ENCODE measurements at places on chromosomes 3 and 15. TPM values are rescaled to one million over a fixed set of nuclear protein-coding genes. Genes with fewer than 3 reads are reported as not detected.

GRCh38 chr3:121759541-121760202 is 10.1 kb upstream of the GOLGB1 start:
- H3K27me3 ChIP-seq: peaks cover 8% of the 10 kb centered on the region
- no peaks in the 10 kb centered on the region for H3K36me3 ChIP-seq
- no peaks in the 10 kb centered on the region for H3K4me1 ChIP-seq
- no peak overlapping the region for H3K27ac ChIP-seq

DNA sequence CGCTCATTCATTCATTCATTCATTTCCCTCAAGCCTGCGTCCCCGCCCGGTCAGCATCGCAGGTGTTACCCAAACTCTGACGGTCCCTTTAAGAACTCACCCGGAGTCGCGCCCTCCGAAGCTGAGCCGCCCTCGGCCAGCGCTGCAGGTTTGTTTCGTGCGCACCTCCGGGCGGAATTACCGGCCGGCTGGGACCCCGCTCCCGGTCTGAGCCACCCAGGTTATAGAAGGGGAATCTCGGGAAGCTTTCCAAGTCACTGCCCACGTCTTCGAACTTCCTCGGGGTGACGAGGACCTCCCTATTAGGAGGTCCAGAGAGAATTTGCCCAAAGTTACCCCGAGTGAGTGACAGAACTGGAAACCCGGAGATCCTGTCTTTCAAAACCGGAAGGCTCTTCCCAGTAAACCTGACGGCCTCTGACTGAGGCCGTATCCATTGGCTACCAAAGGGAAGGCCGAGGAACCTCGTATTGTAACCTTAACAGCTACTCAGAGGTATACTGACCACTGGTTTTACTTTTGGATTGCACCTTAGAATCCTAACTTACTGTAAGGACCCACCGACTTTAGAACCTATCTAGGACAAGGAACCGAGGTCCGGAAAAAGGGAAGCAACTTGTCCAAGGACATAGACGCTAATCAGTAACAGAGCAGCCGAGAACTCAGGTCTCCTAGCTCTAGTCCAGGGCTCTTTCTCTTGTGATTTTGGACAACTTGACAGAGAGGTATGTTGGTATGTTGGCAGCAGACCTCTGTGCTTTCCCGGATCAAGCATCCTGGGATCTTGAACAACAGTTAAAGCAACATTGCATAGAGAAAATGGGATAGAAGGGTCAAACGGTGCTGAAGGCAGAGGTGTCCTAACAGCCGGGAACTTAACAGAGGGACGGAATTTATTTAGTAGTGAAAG is 788 bp upstream of the DLG1 start:
- peaks cover 19% of the 10 kb centered on the region for H3K4me1 ChIP-seq
- H3K27ac ChIP-seq: peak overlapping the region; percentile 87
- peaks cover 40% of the 10 kb centered on the region for H3K27me3 ChIP-seq
- peaks cover 16% of the 10 kb centered on the region for H3K36me3 ChIP-seq
- peak; percentile 54 for DNase-seq

DNA sequence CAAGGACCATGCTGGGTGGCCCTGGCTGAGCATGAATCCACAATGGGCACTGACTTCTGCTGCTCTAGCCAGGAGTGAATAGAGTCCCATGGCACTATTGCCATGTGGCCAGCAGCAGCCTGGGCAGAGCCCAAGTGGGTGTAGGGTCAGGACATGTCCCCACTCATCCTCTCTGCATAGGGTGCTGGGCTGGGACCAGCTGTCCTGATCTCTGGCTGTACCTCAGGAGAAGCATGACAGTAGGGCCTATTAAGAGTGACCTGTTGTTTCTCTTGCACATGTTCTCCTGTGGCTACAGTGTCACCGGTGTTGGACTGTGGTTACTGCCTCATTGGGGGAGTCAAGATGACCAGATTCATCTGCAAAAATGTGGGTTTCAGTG is 46.9 kb downstream of the DLEC1 start:
- H3K4me3 ChIP-seq: no peak overlapping the region
- DNase-seq: no peak
- no peaks in the 10 kb centered on the region for H3K27me3 ChIP-seq
- peaks cover 3% of the 10 kb centered on the region for H3K4me1 ChIP-seq
- no peak overlapping the region for H3K27ac ChIP-seq
- H3K36me3 ChIP-seq: peaks cover 6% of the 10 kb centered on the region

DNA sequence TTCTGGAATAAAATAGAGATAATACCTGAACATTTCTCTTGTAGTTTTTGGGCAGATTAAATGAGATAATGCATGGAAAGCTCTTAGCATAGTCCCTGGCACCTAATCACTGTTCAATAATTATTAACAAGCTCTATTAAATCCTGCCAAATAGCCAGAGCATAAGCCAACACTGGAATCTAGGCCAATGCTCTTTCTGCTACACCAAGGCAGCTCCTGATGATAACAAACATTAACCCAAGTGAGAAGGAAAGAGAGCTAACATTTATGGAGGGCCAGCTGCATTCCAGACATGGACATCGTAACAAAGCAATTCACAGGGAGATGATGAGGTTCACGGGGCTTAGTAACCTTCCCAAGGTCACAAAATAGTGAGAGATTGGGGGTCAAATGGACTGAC is 23.3 kb downstream of the LARP6 start:
- H3K36me3 ChIP-seq: no peaks in the 10 kb centered on the region
- H3K27ac ChIP-seq: no peak overlapping the region
- peaks cover 11% of the 10 kb centered on the region for H3K27me3 ChIP-seq
- no peak for DNase-seq
- no peaks in the 10 kb centered on the region for H3K4me1 ChIP-seq

GRCh38 chr3:27392950-27393679 is 23.9 kb upstream of the NEK10 start:
- no peak for DNase-seq
- H3K27me3 ChIP-seq: no peaks in the 10 kb centered on the region
- H3K4me3 ChIP-seq: no peak overlapping the region
- H3K36me3 ChIP-seq: peaks cover 38% of the 10 kb centered on the region
- H3K27ac ChIP-seq: no peak overlapping the region

DNA sequence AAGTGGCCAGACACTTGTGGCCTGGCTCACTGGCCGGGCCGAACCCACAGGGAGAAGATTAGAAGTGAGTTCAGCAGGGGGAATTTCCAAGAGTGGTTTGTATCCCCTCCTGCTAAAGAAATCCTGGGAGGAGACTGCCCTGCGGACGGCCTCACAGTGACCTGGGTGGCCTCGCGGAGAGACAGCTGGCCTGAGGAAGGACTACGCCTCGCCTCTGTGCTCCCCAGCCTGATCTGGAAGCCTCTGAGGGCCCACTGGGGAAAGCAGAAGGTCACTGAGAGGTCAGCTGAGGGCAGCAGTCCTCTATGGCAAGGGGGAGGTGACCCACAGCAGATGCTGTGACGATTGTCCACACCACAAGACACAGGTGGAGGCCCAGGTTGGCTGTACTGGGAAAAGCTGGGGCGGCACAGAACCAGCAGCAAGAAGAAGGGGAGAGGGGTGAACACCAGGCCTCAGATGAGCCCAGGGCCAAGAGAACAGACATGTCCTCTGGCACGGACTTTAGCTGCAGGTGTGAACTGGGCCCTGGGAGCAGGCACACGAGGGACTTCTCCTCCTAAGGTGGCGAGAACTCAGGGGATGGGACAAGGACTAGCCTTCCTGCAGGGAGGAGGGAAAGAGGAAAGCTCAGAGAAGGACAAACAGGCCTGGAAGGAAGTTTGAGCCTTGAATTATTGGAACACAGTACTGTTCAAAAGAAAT is 37.2 kb upstream of the DLG1 start:
- DNase-seq: no peak
- H3K27ac ChIP-seq: no peak overlapping the region
- H3K4me3 ChIP-seq: no peak overlapping the region

DNA sequence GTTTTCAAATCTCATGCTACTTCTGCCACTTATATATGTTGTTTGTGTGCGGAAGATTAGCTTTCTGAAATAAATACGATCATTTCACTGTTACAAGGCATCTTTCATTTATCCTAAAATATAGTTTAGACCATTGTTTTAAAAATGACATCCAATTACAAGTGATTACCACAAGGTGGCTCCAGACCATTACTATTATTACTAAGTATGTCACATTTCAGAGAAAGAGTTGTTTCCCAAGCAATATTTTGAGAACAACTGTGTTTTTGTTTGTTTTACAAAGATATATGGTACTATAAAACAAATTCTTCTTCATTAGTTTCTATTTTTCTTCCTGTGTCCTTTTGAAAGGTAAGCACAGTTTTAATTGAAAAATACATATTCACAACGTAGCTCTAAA is 136.0 kb upstream of the RAP2B start:
- H3K4me3 ChIP-seq: no peak overlapping the region
- H3K36me3 ChIP-seq: no peaks in the 10 kb centered on the region
- peaks cover 12% of the 10 kb centered on the region for H3K4me1 ChIP-seq
- no peak for DNase-seq

DNA sequence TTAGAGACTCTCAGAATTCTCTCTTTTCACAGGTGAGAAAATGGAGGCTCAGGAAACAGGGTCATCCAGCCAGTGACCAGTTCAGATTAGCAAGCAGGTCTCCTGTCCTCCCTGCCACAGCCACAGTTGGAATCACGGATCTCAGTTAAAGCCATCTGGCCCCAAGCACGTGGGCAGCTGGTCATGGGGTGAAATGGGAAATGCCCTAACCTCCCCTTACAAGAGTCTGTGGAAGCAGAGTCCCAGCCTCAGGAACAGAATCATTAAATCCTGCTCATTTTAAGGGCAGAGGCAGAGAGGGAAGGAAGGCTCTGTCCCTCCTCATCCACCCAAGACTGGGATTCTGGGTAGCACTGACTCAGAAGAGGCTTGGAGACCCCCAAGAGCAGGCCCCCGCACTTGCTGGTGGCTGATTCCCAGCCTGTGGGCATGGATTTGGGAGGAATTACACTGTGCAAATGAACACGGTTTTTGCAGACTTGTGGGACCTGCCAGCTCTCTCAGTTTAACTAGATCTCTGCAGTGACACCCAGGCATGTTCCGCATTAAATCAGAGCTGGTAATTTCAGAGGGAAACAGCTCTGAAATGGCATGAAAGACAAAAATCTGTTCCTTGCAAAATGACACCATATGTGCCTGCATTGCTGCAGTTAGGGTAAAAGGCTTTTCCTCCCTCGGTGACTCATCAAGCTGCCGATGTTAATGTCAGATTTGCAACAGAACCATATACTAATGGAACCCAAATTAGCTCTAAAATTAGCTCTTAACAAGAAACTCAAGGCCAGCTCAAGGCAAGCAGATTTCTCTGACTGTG is 89.0 kb downstream of the BDH1 start:
- DNase-seq: no peak
- peaks cover 2% of the 10 kb centered on the region for H3K4me1 ChIP-seq
- H3K4me3 ChIP-seq: no peak overlapping the region
- H3K27me3 ChIP-seq: peaks cover 80% of the 10 kb centered on the region

GRCh38 chr3:141233457-141234161 is 2.0 kb downstream of the PXYLP1 start:
- no peak for DNase-seq
- H3K36me3 ChIP-seq: peaks cover 16% of the 10 kb centered on the region
- H3K27me3 ChIP-seq: no peaks in the 10 kb centered on the region
- H3K27ac ChIP-seq: no peak overlapping the region
- peaks cover 72% of the 10 kb centered on the region for H3K4me1 ChIP-seq
- H3K4me3 ChIP-seq: peak overlapping the region; percentile 43

- no peaks in the 10 kb centered on the region for H3K4me1 ChIP-seq
- no peak overlapping the region for H3K4me3 ChIP-seq
- no peak overlapping the region for H3K27ac ChIP-seq
These were observed 617.5 kb downstream of the RBMS3 start for GRCh38 chr3:29898171-29898965.

- no peak for DNase-seq
- peaks cover 2% of the 10 kb centered on the region for H3K27me3 ChIP-seq
These were observed 8.3 kb downstream of the TF start for GRCh38 chr3:133754455-133754854.

DNA sequence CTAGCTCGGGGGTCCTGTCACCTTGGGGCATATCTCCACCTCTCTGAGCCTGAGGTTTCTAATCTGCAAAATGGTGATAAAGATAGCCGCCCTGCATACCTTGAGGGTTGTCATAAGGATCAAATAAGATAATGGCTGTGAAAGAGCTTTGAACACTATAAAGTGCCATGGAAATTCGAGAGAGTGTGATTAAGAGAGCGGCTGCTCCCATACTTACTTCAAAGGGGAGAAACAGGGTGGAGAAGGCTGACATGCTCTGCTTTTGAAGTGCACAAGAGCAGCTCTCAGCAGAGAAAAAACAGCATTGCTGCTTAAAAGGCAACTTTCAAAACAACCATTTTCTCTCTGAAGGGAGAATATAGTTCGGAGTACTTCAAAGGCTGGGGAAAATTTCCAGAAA is 529.2 kb downstream of the EPHB1 start:
- H3K36me3 ChIP-seq: no peaks in the 10 kb centered on the region
- no peak overlapping the region for H3K27ac ChIP-seq
- H3K4me3 ChIP-seq: no peak overlapping the region
- H3K27me3 ChIP-seq: no peaks in the 10 kb centered on the region
- no peak for DNase-seq
- H3K4me1 ChIP-seq: no peaks in the 10 kb centered on the region

GRCh38 chr3:66140743-66141372 is 79.9 kb upstream of the SLC25A26 start:
- no peak overlapping the region for H3K27ac ChIP-seq
- H3K4me3 ChIP-seq: no peak overlapping the region
- no peak for DNase-seq
- H3K36me3 ChIP-seq: no peaks in the 10 kb centered on the region
- H3K27me3 ChIP-seq: peaks cover 10% of the 10 kb centered on the region

DNA sequence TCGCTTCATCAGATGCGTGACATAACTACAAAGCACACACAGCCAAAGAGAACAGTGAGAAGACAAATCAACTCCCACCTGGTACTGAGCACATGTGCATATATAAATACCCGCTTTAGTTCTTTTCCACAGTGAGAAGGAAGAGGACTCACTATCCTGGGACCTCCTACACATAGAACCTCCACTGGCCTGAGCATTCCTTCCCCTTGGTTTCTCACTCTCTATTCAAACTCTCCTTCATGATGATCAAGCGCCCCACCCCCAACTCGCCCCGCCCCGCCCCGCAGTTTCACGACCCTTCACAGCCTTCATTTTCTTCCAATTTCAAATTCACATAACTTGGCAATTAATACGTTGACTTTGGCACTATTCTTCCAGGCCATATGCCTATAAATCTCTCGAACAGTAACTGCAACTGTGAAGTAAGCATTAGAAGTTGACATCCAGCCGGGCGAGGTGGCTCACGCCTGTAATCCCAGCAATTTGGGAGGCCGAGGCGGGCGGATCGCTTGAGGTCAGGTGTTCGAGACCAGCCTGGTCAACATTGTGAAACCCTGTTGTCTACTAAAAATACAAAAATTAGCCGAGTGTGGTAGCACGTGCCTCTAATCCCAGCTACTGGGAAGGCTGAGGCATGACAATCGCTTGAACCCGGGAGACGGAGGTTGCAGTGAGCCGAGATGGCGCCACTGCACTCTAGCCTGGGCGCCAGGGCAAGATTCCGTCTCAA is 1.1 kb downstream of the RPS17 start:
- H3K27ac ChIP-seq: peak overlapping the region; percentile 90
- peaks cover 40% of the 10 kb centered on the region for H3K4me1 ChIP-seq
- peaks cover 55% of the 10 kb centered on the region for H3K36me3 ChIP-seq
- DNase-seq: no peak
- H3K27me3 ChIP-seq: peaks cover 4% of the 10 kb centered on the region
- H3K4me3 ChIP-seq: peak overlapping the region; percentile 90

The ZXDC gene
- 21.5 TPM for total RNA-seq

The PIAS1 gene
- total RNA-seq: 39.4 TPM

The NANOGP8 gene
- not detected for total RNA-seq

The SPATA12 gene
- not detected for total RNA-seq

The GOLGA8N gene
- total RNA-seq: 15.6 TPM

The CAMK1 gene
- 31.7 TPM for total RNA-seq

Measured in activated CD8-positive, alpha-beta memory T cell treated with anti-CD3 and anti-CD28 coated beads, Interleukin-2, amount 10 ng/mL, durations not matched to agents 7 days and 5 days (primary cell).